ENCODE measurements at places on chromosomes 3 and 15.

- DNase-seq: no peak
These were observed 56.8 kb downstream of the WNT7A start for GRCh38 chr3:13822871-13823585.

GRCh38 chr3:5442106-5442785 lies 254.7 kb downstream of the EDEM1 start:
- no peak for DNase-seq

GRCh38 chr3:37779289-37780152 lies 82.2 kb upstream of the CTDSPL start:
- DNase-seq: no peak

- DNase-seq: no peak
These were observed 108.4 kb upstream of the LINGO1 start for GRCh38 chr15:77741106-77741505.

DNA sequence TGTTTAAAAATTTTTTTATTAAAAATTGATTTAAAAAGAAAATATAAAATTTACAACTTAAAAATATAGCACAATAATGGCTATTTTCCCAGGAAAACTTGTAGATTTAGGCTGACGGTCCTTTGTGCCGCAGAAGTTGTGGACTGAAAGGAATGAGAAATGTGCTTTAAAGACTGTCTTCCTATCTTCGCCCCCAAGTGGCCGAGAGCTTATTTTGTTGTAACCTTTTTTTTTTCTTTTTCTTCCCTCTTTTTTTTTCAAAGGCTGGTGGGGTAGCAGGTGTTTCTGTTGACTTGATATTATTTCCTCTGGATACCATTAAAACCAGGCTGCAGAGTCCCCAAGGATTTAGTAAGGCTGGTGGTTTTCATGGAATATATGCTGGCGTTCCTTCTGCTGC lies 15.5 kb downstream of the SLC25A26 start:
- DNase-seq: no peak

- no peak for DNase-seq
These were observed 4.3 kb upstream of the LTF start for GRCh38 chr3:46468753-46469600.

- DNase-seq: no peak
These were observed 20.0 kb downstream of the TRIM71 start for GRCh38 chr3:32837789-32838188.

DNA sequence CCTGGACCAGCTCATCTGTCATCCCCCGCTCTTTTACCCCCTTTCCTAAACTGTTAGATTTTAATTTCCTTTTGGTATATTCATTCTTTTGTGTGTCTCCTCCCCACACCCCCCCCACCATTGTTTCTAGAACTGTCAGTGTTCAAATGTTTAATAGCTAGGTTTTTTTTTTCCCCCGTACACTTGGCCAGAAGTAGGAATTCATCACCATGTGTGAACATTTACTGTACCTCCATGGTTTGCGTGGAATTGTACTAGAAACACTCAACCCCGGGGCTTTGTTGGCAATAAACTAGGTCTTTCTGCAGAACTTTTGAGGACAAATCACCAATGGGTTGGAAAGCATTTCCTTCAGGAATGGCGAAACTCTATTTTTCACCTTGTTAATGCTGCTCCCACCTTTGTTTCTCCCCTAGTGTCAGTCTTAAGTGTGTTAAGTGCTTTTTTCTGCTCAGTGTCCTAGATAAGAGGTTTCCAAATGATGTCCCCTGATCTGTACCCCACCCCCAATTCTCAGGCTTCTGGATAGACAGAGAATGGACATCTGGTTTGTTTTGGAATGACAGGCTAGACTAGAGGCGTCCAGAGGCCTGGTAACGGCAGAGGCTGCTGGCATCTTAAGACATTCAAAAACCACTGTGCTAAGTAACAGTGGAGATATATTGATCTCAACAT lies 76.8 kb downstream of the SMAD3 start:
- no peak for DNase-seq

DNA sequence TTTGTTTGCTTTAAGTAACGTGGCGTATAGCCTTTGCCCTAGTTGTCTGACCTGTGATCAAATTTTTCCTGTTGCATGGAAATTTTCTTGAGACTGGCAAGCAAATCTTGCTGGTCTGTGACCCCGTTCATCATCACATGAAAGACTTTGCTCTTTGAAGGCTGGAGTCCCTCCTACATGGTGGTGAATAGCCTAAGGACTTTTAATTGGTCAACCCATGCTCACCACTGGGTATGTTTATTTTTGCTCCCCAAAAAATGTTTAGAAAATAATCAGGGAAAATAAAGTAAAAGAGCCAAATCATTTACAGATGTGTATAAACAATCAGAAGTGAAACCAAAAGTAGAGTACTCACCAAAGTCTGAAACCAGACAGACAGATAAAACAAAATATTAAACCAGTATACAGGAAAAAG lies 1075.3 kb upstream of the ALCAM start:
- DNase-seq: no peak

DNA sequence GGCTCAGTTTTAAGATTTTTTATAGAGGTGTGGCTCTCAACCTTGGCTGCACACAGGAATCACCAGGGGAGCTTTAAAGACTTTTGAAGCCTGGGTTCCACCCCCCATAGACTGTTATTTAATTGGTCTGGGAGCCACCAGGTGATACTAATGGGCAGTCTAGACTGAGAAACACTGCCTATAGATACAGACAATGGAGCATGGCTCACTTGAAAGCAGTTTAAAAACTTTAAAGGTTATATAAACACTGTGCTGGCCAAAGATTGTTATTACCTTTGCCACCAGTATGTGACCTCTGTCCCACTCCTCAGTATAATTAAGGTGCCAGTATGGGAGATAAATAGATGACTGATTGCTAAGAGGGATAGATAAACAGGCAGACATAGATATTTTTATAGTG lies 3.8 kb downstream of the GOLIM4 start:
- no peak for DNase-seq

DNA sequence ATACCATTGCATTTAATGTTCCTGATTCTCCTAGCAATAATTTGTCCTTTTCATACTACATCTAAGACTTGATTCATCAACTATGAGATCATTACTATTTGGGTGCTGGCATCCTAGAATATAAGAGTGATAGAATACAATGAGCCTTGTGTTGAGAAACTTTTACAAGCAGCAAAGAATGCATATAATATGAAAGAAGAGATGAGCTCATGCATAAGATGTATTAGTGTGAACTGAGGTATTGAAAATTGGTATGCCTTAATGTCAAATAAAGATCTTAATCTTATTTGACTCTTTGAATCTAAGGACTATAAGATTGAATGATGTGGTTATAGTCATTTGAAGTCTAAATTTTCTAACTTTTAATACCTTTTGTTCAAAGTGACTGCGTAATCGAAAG lies 220.0 kb upstream of the ARHGEF26 start:
- DNase-seq: no peak

- DNase-seq: no peak
These were observed 41.1 kb downstream of the CYFIP1 start for GRCh38 chr15:22939051-22939450.

DNA sequence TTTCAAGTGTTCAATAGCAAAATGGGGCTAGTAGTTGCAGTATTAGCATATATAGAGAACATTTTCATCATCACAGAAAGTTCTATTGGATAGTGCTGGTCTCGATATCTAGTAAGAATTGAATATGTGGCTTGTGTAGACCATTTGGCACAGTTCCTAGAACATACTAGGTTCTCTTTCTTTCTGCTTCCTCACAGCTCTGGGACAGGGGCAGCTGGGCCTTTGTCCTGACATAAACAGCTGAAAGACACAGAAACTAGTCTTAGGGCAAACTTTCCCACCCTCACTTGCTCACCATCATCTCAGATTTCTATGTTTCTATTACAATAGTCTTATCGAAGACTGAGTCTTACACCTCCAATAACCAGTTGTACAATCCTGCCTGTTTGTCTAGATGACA lies 63.7 kb upstream of the DLG1 start:
- DNase-seq: no peak

DNA sequence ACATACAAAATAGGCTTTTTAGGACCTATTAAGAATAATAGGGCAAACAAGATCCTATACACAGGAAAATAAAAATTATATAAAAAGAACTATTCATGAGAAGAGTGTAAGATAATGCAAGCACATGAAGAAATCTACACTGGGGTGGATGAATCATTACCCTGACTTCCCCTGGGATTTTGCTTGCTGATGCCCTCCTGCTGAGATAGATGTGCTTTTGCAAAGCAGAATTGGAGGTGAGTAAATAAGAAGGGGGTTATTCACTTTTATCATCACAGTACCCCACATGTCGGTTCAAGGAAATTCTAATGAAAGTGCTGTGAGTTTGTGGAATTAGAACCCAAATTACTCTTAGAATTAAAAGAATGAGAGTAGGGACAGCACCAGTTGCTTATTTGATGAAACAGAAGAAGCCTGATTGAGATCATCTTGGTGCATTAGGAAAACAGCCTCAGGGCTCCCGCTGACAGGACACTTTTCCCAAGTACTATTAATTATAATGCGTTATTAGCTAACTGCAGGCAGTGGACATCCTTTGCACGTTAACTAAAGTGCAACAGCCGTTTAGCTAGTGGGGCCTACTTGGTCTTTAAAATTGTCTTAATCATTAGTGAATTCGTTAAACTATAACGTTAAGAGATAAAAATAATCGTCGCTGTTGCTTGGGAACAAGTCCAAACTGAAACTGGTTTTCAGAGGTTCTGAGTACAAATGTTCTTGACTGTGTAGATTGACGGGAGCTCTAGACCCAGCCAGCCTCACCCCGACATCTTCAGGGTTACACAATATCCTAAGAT lies 48.4 kb downstream of the SLC2A2 start:
- DNase-seq: no peak

GRCh38 chr3:61727435-61727834 lies 166.1 kb downstream of the PTPRG start:
- DNase-seq: no peak

DNA sequence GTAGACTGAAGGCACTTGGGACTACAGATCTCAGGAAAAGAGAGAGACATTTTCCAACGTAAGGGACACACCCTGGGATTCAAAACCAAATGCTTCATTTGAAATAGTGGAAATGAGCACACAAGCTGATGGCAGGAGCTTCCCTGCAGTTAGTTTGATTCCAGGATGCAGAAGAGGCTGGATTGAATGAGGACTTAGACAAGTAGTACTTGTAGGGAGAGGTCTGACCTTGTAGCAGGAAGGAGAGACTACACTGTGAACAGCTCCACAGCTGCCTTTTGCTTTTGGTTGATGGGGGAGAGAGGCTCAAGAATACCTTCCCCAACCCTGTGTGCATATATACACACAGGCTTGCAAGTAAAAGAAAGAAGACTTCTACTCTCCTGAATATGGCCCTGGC lies 51.5 kb downstream of the PDE8A start:
- DNase-seq: no peak
